ENCODE measurements at places on chromosomes 3 and 15.

DNA sequence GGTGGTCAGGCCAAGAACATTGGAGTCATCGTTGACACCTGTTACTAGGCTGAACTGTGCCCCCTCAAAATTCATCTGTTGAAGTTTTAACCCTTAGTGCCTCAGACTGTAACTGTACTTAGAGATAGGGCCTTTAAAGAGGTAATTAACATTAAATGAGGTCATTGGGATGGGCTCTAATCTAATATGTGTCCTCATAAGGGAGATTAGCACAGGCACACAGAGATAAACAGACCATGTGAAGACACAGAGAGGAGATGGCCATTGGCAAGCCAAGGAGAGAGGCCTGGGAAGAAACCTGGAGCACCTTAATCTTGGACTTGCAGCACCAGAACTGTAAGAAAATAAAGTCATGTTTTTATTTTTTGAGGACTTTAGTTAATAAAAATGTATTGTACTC, 59.6 kb downstream of the PLCL2 start:
- no peak for DNase-seq

- no peak for DNase-seq
Measured at GRCh38 chr3:99319450-99319849, 318.9 kb upstream of the COL8A1 start.

DNA sequence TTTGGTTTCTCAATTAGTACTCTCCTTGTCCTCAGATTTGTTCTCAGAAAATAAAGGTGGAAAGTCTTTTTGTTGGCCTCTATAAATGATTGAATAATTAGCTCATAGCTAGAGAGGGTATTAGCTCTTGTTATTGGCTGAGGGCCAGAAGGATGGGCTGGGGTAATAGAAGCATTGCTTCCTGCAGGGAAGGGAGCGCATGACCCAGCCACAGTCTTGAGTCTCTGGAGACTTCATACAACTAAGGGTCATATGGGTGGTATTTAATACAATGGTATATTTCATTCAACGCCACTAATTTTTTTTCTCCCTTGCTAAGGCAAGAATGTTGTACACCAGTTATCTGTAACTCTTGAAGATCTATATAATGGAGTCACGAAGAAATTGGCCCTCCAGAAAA, 8.4 kb downstream of the DNAJA4 start:
- DNase-seq: no peak

- DNase-seq: peak; percentile 4
Measured at GRCh38 chr15:89971592-89971997, 29.5 kb upstream of the ZNF710 start.

DNA sequence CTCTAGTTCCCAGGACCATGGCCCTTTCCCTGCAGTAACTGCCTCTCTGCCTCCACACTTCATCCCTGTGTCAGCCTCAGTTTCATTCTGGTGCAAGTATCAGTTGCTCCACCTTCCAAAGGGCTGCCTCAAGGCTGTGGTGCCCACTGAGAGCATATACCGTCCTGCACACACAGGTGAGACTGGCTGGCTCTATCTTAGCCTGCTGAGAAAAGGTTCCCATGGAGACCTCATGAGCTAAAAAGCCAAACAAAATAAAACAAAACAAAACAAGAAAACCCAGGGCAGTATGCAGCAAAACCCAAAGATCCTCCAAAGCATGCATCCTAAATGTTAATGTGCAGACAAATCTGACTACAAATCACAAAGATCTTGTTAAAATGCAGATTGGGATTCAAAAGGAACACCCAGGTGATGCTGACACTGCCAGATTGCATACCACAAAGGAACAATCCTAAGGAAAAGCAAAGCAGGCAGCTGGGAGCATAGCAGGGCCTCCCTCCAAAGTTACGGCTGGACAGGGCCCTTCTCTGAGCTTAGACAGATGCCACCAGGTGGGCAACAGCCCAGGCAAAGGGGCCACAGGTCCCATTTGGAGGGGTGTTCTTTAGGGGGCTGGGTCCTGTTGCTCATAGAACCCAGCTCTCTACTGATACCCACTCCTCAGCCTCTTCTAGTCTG, 76.3 kb upstream of the SLCO2A1 start:
- DNase-seq: no peak

GRCh38 chr3:14866627-14867026, 47.9 kb downstream of the FGD5 start:
- no peak for DNase-seq

GRCh38 chr15:74616996-74617395, 1.4 kb downstream of the CLK3 start:
- no peak for DNase-seq

- DNase-seq: no peak
Measured at GRCh38 chr3:166531730-166532129, 694.5 kb upstream of the BCHE start.

GRCh38 chr3:63441262-63441661, 163.2 kb downstream of the SYNPR start:
- DNase-seq: no peak

All from activated T-cell treated with anti-CD3 and anti-CD28 coated beads for 4 hours (primary cell).